Activated CD4-positive, alpha-beta T cell treated with anti-CD3 and anti-CD28 coated beads, Interleukin-2, amount 50 U/mL, for 16 hours (primary cell): ENCODE measurements at places on chromosomes 7 and 10.

DNA sequence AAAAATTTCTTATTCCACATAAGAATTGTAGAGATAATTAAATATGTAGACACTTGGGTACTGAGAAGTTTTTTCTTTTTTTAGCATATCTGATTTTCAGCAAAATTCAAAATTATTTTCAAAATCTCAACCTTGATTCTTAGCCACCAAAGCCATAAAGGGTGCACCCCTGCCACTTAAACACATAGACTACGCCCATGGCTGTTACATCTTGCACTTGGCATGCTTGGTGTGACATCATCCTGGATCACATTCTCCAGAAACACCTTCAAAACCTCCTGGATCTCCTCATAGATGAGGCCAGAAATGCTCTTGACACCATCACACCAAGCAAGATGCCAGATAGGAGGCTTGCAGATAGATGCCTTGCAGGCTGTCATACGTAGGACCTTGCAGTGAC is 89.1 kb upstream of the KLF14 start:
- DNase-seq = no peak

GRCh38 chr7:29893351-29893965 is 87.2 kb downstream of the WIPF3 start:
- DNase-seq = no peak

DNA sequence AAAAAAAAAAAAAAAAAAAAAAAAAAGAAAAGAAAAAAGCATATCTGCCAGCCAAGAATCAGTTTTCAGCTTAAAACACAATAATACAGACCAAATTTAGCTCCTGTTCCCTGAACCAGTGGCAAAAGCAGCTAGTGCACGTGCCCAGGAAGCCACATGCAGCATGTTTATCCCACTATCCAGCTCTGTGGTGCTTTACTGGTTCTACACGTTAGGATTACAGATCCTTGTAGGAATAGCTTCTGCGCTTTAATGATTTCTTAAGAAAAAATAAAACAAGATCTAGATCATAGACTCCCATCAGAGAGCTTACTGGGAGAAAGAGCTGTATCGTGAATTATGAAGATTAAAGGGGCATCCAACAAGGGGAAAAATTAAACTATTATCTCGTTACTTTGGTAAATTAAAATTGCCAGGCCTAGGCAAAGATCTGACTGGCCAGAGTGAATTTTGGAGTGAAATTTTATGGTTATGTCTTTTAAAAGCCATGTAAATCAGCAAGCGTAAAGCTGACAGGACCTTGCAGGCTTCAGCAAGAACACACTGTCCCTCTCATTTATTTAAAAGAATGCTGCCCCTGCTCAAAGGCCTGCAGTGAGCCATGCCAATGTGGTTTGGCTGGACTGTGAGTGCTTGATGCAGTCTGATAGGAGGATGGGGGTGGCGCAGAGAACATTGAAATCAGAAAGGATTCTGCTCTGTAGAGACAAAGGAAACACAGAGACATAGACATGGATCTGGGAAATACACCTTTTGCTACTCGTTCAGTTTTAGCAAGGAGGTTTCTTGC is 177.3 kb upstream of the PHYHIPL start:
- DNase-seq = no peak

- peak; percentile 42 for DNase-seq
Measured at GRCh38 chr10:28087661-28088351, 88.9 kb upstream of the ODAD2 start.

DNA sequence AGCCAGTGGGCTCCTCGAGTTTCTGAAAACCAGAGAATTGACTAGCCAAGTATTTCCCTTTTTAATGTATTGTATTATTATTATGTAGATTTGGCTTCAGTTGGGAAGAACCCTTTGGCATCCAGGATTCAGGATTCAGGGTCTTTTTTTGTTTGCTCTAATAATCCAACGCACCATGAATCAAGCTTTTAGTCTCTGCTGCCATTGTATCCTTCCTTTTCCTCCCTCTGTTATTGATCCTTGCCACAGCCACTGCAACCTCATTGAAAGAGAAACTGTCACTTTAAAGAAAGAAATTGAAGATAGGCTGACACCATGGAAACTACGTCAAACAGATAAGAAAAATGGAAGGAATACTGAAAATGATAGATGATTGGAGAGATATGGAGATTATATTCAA is 150.0 kb downstream of the CHRM2 start:
- no peak for DNase-seq

DNA sequence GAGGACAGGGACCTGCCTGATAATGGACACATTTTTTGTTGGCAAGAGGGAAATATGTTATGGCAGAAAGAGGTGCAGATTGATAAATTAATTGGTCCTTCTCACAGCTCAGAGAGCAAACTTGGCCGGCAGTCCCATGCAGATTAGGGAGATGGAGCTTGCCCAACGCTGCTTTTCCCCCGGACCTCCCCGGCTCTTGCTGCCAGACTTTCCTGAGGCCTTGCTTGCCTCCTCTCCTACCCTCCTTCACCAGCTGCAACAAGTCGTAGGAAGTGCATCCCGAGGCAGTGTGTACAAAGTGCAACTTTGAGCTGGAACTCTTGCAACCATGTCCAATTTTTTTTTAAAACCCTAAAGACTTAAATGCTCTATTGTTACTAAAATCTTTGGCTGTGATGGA is 215.5 kb downstream of the LRMDA start:
- no peak for DNase-seq

- DNase-seq = no peak
Measured at GRCh38 chr7:48760528-48761265, 163.7 kb upstream of the CDC14C start.

DNA sequence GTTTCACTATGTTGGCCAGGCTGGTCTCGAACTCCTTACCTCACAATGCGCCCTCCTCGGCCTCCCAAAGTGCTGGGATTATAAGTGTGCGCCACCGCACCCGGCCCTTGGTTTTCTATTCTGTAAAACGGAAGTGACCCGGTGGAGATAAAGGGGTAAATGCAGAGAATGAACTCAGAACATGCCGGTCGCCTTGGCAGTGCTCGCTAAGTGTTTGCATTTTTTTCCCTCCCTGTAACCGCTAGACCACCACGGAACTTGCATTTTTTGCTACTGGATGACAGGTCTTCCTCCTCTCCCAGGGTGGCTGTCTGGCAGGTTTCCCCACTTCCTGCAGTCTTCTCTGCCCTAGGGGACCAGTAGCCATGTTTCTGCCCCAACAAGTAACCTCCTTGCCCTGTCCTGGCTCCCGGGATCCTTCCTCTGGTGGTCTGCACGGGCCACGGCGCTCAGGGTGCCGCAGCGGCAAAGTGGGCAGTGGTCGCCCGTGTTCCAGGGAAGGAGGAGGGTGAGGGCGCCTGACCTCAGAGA is 18.8 kb upstream of the GNA12 start:
- peak; percentile 53 for DNase-seq

DNA sequence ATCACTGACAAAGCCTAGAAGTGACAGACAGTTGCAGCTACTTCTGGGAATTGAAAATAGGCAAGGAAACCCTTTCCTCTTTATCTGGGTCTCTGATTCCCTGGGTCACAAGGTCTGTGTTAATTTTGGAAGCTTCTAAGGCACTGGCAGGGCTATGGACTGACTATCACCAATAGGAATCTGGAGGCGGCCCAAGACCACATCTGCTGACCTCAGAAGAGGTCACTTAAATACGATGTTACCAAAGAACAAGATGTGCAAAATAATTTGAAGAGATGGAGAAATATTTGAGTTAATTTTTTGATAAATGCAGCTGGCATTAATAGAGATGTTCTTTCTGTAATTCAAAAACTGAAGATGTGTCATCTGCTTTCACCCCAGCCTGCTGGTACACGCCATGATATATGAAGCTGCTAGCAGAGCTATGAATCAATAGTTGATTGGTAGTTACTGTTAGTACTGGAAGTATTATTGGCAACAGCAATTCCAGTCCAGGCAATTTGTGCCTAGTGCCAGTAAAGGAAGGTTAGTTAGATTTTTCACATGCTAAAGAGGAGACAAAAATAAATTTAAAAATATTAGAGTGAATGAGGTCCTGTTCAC is 5.5 kb upstream of the STEAP4 start:
- no peak for DNase-seq

DNA sequence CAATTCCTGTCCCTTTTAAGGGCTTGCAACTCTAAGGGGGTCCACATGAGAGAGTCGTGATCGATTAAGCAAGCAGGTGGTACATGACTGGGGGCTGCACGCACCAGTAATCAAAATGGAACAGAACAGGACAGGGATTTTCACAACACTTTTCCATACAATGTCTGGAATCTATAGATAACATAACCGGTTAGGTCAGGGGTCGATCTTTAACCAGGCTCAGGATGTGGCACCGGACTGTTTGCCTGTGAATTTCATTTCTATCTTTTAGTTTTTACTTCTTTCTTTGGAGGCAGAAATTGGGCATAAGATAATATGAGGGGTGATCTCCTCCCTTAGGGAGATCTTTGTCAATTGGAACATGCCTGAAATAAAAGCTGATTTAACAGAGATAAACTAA is 370.1 kb downstream of the IPMK start:
- DNase-seq = no peak

DNA sequence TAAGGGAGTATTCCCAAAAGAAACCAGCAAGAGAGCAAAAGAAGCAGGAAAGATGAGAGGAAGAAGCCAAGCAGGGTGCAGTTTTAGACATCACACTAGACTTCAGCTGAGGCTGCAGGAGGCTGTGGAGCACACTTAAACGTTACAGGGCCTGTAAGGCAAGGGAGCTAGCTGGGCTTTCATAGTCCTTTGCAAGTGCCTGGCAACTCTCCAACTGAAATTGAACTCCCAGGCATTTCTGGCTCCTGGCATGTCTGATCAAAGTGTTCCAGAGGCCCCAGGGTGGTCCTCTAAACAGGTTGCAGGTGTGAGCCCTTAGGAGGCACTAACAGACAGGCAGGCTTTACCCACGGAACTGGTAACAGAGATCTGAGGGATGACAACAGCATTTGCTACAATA is 750.2 kb downstream of the XPNPEP1 start:
- no peak for DNase-seq

DNA sequence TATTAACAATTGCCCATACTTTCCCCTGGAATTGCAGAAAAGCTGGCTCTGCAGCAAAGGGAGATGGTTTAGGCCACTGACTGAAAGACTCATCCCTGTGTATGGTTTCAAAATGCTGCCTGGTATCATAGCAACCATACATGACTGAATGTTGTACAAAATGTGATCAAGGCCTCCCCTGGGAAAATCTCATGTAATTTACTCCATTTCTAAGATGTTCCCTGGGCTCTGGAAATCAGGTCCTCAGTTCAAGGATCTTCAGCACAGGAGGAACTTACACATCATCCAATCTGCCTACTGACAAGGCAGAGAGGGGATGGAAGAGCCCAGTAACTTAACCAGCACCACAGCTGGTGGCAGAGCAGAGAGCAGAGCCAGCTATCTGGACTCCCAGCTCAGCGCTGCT is 111.8 kb downstream of the JAZF1 start:
- DNase-seq = no peak

GRCh38 chr7:84113286-84113685 is 81.3 kb downstream of the SEMA3A start:
- no peak for DNase-seq

GRCh38 chr7:96707901-96708774 is 1.5 kb downstream of the SEM1 start:
- no peak for DNase-seq

- DNase-seq = no peak
Measured at GRCh38 chr7:28584235-28584634, 171.9 kb downstream of the CREB5 start.

DNA sequence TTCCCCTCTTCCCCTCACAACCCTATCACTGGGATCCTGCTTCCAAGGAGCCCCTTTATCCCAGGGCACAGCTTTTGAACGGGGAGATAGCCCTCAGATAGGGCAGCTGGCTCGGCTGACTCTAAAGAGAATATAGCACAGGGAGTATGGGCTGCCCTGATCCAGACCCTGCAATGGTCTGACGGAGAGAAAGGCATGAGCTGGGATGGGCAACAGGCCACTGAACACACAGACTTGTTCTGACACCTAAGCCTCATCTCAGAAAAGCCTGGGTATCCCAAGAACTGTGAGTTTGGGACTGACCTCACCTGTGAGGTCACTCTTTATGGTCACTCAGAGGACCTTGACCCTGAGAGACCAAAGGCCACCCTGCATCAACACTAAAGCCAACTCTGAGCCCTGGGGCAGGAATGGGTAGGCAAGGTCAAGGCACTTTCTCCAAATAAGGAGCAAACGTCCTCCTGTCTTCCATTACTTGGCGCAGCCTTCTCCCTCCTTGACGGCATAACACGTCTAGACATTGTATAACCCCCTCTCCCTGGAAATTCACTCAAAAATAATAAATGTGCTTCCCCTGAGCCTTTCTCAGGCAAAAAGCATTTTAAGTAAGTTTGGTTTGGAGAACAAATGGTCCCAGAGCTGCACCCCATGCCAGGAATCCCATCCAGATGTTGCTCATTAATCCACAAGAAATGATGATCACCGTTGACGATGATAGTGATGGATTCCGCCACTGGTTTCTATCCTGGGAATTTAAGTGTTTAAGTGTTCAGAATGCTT is 8.2 kb upstream of the LRRC18 start:
- no peak for DNase-seq

- DNase-seq = no peak
Measured at GRCh38 chr10:96390460-96390864, 31.7 kb upstream of the OPALIN start.
